Upper lobe of right lung (tissue), 1 donor: ENCODE measurements at places on chromosomes 5 and 9.

DNA sequence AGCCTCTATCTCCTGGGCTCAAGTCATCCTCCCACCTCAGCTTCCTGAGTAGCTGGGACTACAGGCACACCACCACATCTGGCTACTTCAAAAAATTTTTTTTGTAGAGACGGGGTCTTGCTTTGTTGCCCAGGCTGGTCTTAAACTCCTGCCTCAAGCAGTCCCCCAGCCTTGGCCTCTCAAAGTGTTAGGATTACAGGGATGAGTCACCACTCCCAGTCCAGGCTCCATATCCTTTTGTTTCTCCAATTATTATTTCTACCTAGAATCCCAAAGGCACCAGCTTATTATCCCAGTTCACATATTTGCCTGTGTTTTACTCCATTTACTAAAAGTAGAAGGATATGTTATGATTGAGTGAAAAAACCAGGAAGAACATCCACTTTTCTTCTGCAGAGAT is 84.9 kb downstream of the TEK start:
- no peaks in the 10 kb centered on the region for H3K36me3 ChIP-seq
- H3K27me3 ChIP-seq, result no peaks in the 10 kb centered on the region
- DNase-seq, result no peak
- H3K4me1 ChIP-seq, result peaks cover 10% of the 10 kb centered on the region
- no peak overlapping the region for H3K4me3 ChIP-seq

DNA sequence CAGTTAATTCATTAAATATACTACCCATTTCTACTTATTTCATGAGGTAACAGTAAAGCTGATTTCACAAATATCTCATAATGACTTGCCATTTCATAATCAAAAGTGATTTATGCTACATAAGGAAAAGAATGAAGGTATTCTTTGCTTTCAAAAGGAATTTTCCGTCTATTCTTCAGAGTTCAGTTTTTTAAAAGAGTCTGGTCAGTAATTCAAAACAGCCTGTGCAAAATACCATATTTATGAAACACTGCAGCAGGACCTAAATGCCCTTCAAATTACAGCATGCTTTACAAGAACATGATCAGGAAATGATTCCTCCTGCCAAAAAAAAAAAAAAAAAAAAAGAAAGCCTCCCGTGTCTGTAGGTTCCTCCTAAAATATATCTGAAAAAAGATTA is 154.7 kb downstream of the KIAA0825 start:
- no peaks in the 10 kb centered on the region for H3K4me1 ChIP-seq
- H3K27me3 ChIP-seq, result no peaks in the 10 kb centered on the region
- no peak overlapping the region for H3K27ac ChIP-seq

DNA sequence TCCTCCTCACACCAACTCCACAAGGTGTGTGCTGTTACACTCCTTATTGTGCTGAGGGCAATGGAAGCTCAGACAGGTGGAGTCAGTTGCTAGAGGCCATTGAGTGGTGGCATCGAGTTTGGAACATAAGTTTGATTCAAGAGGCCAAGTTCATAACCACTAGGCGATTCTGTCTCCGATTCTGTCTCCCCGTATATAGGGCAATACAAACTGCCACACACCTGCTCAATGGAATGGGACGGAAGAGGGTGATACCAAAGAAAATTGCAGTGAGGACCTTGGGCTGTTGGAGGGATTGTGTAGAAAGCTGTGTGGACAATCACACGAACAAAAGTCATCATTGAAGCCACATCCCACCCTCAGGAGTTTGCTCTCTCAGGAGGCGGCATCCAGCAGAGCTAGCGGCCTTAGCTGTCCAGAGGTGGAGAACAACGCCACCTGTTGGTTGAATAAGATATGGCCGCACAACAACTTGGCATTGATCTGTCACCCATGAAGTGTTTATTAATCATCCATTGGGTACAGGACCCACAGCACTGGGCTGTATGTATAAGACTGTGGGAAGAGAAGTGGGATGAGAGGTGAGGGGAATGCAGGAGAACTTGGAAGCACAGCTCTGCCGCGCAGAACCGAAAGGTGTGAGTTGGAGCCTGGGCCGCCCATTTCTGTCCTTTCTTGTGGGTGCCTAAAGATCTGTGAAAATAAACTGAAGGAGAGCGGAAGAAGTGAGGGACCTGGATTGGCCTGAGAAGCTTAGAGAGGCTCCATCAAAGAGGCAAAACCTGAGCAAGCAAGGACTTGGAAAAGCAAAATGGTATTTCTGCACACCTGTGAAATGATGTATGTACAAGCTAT is 16.1 kb upstream of the NEUROG1 start:
- no peaks in the 10 kb centered on the region for H3K4me1 ChIP-seq
- no peak for DNase-seq
- peaks cover 52% of the 10 kb centered on the region for H3K27me3 ChIP-seq
- H3K27ac ChIP-seq, result no peak overlapping the region

GRCh38 chr5:180831139-180832093 is 28.8 kb upstream of the MGAT1 start:
- peak overlapping the region; percentile 99 for H3K27ac ChIP-seq
- peak overlapping the region; percentile 92 for H3K4me3 ChIP-seq
- peak; percentile 95 for DNase-seq
- no peaks in the 10 kb centered on the region for H3K27me3 ChIP-seq
- H3K36me3 ChIP-seq, result peaks cover 20% of the 10 kb centered on the region

DNA sequence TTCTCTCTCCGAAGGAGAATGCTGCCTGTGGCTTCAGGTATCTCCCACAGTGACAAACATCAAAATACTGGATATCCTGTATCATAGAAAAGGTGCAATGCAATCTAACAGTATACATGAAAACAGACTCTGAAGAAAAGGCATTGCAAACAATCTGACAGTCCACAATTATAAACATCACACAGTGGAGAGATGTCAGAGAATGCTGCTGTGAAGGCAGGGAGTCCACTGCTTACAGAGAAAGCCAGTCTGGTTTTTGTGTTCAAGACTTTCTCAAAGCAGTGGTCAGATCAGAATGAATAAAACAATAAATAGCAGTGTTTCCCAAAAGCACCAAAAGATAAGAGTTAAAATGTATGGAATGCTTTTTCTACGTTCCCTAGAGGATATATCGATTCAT is 28.7 kb downstream of the TTC23L start:
- H3K4me1 ChIP-seq, result no peaks in the 10 kb centered on the region
- H3K27ac ChIP-seq, result no peak overlapping the region
- no peaks in the 10 kb centered on the region for H3K36me3 ChIP-seq
- H3K4me3 ChIP-seq, result no peak overlapping the region

- no peak overlapping the region for H3K4me3 ChIP-seq
- no peaks in the 10 kb centered on the region for H3K4me1 ChIP-seq
- DNase-seq, result no peak
Measured at GRCh38 chr9:76713381-76713780, 50.9 kb upstream of the PCA3 start.

- peaks cover 13% of the 10 kb centered on the region for H3K4me1 ChIP-seq
- H3K4me3 ChIP-seq, result no peak overlapping the region
- H3K27ac ChIP-seq, result no peak overlapping the region
- no peak for DNase-seq
Measured at GRCh38 chr5:111929867-111930266, 172.9 kb upstream of the NREP start.

DNA sequence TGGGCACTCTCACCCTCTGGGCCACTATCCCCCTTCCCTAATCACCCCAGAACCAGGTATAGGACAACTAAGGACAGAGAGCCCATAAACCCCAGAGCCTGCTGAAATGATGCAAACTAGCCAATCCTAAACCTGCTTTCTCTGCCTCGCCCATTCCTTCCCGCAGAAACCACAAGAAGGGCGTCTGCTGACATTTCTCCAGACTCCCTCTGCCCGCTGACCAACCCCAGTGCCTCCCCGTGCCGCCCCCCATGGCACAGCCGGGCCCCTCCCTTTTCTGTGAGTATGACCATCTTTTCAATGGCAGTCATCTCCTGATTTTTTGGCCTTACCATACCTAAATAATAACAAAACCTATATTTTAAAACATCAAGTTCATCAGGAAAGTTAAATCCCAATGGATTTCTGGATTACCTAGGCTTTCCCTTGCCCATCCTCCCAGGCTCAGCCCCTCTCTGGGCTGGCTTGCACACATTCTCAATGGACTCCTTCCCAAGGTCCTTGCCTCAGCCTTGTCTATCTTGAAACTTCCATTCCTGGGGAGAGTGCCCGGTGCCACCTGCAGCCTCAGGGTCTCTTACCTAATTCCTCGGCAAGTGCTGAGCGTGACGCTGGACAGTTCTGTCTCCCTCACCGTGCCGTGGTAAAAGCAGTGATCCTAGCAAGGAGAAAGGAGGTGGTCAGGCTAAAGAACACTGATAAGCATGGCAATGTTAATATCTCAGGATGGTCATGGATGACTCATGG is 45.2 kb downstream of the ADAM19 start:
- H3K36me3 ChIP-seq, result no peaks in the 10 kb centered on the region
- H3K27me3 ChIP-seq, result no peaks in the 10 kb centered on the region
- H3K4me3 ChIP-seq, result no peak overlapping the region
- peaks cover 13% of the 10 kb centered on the region for H3K4me1 ChIP-seq
